GM12865 (cell line): ENCODE measurements at places on chromosomes 1 and 21.
A peak's percentile ranks its signal among the peaks of the same experiment; 100 is the strongest.

- DNase-seq, result no peak
Observed at GRCh38 chr1:231597971-231598370, 28.6 kb upstream of the DISC1 start.

- DNase-seq, result no peak
Observed at GRCh38 chr21:34204481-34205439, 131.4 kb downstream of the MRPS6 start.

- no peak for DNase-seq
Observed at GRCh38 chr1:98482611-98483010, 178.9 kb upstream of the SNX7 start.

- DNase-seq, result peak; percentile 42
Observed at GRCh38 chr1:244254467-244254866, 197.2 kb downstream of the ADSS2 start.

GRCh38 chr1:2499986-2500596 is 24.0 kb downstream of the PLCH2 start:
- DNase-seq, result no peak

DNA sequence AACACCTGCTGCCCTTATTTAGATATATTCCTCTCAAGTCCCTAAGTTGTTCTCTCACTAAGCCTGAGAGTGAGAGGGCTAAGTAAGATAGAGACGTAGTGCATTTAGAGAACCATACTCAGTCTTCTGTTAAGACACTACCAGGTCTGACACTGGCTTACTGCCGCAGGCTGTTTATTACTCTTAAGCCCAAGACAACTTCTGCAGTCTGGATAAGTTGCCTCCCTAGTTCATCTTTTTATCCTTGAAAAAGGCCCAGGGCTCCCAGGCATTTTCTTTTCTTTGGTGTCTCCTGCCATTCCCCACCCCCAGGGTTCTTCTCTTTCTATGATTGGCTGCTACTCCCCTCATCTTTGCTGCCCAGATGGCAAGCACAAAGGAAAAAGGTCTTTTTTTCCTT is 38.7 kb downstream of the CACHD1 start:
- DNase-seq, result no peak

DNA sequence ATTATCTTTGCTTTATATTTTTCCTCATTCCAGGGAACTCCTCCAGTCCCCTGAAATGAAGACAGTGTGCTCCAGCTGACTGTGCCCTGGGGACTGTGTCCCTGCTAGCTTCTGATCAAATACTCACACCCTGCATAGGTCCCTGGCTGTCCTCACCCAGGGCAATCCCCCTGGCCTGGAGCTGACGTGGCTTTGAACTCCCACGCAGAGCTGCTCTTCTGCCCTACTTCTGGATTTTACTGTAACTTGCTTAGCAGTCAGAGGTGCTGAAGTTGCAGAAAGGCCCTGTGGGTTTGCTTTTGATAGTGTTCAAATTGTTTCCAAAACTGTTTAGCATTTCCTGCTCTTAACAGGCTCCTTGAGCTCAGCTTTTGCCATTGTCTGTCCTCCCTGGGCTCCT is 186.5 kb downstream of the FASLG start:
- DNase-seq, result peak; percentile 24

DNA sequence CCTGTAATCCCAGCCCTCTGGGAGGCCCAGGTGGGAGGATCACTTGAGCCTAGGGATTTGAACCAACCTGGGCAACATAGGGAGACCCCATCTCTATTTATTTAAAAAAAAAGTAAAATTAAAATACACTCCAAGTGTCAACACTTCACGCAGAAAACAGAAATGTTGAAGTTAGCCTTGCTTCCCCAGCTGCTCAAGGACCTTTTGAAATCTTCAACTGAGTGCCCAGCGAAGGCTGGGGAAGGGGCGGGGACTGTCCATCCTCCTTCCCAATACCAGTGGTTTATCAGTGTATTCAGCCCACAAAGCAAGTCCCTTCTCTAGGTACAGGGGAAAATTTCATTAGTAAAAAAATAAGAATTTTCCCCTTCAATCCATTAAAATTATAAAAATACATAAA is 2.2 kb upstream of the DNAJC28 start:
- DNase-seq, result no peak

DNA sequence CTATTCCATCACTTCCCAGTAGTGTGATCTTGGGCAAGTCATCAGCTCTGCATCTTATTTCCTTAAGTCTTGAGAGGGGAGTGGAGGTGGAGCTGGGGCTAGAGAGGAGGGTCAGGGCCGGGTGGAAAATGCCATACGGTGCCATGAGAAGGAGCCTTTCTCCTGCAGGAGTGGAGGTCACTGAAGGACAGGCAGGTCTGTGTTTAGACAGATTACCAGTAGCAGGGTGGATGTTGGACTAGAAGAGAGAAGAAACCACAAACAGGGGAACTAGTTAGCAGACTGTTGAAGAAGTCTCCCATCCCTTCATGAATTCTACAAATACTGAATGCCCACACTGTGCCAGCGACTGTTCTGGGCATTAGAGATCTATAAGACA is 13.9 kb upstream of the CPT2 start:
- DNase-seq, result no peak

GRCh38 chr1:67618285-67619018 is 66.5 kb upstream of the GADD45A start:
- no peak for DNase-seq

DNA sequence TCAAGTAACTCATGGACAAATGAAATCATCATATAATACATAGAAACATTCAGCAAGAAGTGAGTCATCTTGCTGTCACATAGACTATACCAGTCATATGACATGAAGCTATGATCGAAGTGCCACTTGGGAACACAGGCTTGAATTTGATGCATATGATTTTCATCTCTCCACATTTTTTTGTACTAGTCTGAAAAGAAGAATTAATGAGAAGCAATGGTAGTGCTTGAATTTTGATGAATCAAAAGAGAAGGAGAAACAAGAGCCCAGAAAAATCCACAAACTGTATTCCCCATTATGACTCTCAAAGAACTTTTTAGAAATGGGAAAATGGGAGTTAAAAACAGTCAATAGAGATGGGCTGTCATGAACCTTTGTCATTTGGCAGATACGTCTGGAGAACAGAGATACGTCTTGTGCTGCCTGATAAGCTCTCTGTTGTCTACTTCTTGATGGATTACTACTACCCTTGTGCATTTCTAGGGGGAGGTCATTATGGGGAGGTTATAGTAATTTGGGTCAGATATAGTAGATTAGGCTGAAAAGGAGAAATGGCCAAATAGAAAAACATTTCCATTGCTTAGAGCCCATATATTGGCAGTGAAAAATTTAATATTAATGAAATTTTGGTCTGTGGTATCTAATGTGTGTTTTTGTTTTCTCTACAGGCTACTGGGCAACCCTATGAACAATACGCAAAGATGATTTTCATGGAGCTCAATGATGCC is 8.0 kb upstream of the LEPR start:
- DNase-seq, result no peak

DNA sequence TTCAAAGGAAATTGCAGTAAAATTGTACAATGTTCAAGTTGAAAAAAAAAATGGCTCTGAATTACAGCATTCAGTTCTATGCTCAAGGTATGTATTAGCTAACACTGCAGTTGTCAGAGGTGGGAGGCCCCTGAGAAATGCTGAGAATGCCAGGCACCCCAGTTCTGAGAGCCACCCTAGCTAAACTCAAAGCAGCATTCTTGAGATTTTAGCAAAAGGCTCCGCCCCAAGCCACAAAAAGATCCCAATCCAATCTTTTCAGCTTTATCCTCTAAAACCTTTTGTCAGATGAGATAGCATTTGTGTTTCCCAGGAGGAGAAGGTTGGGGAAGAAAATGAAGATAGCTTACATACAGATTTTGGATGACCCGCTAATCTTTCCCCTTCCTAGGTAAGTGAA is 68.8 kb downstream of the SMYD2 start:
- no peak for DNase-seq

- peak; percentile 8 for DNase-seq
Observed at GRCh38 chr1:11473491-11474034, 5.4 kb upstream of the DISP3 start.

GRCh38 chr21:35366394-35367080 is 317.4 kb upstream of the RUNX1 start:
- no peak for DNase-seq

DNA sequence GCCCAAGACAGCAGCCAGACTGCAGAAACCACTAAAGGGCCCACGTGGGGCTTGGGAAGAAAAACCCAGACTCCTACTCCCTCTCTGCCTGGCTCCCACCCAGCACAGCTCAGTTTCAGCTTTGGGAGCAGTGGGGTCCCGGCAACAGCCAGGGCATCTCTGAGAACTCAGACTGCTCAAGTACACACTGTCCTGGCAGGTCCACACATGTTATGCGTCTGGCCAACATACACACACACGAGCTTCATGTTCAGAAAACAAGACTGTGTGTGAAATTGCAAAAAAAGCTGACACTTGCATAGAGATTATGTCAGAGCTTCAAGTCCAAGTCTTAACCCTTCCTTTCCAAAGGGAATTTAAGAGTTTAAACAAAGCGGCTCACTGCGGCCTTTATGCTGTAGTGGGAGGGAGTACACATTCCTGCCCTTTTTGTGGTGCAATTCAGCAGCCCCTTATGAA is 136.6 kb upstream of the CD34 start:
- no peak for DNase-seq

- DNase-seq, result no peak
Observed at GRCh38 chr1:11331036-11331944, 58.3 kb downstream of the UBIAD1 start.

DNA sequence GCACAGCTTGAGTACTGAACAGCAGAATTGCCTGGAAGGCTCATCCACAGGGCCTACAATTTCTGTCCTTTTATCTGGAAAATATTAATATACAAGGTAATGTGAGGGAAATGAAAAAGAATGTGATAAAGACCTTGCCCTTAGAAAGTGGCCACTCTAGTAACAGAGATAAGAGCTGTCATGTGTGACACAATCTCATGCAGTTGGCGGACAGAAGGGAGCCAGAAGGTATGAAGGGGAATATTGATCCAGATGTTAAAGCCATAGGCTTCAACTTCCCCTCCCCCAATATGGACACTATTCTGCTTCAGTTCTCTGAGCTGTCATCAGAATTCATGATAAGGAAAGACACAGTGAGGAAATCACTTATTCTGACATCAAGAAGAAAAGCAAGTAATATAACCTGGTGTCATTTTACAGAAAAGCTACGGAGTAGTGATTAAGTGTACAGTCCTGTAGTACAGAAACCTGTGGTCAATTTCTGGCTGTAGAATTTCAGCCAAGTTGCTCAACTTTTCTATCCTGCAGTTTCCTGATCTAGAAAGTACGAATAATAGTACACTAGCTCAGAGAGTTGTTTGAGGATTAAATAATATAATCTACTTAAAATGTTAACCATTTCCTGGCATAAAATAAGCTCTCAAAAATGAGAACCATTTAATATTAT is 572.1 kb downstream of the DPYD start:
- DNase-seq, result no peak

- DNase-seq, result peak; percentile 81
Observed at GRCh38 chr1:37922767-37923550, 23.9 kb downstream of the INPP5B start.

- DNase-seq, result peak; percentile 8
Observed at GRCh38 chr1:57770772-57771171, 346.9 kb upstream of the DAB1 start.

DNA sequence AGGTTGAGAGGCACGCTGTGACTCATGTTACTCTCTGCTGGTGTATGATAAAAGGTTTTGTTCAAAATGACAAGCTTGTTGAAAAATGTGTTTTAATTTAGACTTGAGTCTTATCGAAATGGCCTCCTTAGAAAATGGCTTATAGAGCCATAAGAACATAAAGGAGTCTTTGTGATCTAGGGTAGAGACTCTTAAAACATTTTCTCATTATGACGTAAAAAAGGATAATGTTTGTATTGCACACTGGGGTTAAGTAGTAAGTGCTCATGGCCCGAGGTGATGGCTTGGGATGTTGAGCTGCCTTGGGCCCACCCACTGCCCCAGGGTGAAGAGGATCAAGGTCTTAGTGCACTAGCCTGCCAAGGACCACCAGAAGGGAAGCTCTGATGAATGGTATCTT is 117.4 kb downstream of the DISC1 start:
- no peak for DNase-seq

DNA sequence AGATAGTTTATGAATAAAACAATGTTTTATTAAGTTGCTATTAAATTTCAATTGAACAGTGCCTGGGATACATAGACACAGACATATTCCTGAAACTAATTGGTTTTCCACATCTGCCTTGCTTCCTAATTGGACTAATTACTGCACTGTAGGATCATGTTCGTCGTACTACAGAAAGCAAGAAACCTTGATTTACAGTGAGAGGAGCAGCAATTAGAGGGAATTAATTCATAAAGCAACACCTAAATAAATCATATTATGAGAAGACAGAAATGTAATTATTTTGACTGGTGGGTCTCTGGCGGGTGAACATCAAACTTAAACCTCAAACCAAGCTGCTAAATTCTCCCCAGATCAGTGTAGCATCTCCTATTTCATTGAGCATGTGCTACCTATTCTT is 124.6 kb upstream of the CAMK1G start:
- no peak for DNase-seq

DNA sequence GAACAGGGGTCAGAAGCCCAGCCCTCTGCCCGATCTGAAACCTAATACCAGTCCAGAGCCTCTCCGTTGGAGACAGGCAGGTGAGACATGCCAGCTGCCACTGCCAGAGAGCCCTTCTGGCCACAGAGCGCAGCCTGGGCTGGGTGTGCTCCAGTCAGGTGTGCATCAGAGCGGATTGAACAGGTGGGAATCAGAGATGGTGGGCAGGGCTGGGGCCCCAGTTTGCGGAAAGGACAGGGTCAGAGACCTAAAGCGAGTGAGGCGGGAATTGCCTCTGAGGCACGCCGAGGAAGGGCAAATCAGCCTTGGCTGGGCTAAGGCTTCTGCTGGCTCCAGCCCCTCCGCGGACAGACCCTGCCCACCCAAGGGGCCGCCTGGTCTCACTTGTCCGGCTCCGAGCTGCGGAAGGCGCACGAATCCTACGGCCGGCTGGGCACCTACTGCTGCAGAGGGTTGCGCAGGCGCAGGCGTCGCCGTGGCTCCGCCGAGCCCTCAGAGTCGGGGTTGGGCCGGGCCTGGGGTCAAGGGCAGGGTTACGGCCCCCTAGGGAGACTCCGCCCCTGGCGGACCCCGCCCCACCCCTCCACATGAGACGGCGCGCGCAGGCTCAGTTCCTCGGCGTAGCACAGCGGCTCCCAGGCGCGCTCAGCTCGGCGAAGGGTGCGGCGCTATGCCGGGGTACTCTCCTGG is 10.3 kb downstream of the CPLANE2 start:
- no peak for DNase-seq
